HS-27A (cell line): ENCODE measurements at places on chromosomes 2 and 18.

DNA sequence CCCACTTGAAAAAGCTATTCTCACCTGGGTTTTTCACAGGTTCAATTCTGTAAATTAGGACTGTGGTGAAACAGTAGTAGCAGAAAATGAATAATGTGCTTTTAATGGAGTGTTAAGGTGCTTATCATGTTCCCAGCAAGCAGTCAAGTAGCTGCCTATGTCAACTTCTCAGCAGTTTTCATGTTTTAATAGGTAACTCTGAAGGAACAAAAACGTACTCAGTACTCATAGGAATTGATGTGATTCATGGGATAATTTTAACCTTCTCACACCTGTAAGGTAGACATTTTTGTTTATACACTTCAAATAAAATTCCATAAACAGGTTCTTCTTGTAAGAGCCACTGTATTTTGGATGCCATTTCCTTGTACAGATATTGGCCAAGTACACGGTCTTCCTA is 801.6 kb downstream of the MBD2 start:
- DNase-seq, result no peak

DNA sequence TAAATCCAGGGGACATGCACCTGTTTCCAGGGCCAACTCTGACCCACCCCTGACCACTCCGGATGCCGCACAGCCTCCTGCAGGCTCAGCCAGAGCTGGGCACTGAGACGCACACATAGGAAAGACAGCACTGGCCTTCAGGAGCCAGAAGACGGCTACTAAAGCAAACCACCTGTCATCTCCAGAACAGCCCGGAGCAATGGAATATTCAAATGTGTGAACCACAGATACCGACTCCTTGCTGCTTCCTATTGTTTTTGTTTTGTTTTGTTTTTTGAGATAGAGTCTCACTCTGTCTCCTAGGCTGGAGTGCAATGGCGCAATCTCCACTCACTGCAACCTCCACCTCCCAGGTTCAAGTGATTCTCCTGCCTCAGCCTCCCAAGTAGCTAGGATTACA is 94.0 kb downstream of the LAMA1 start:
- DNase-seq, result no peak

GRCh38 chr2:123839326-123839725 is 185.8 kb upstream of the CNTNAP5 start:
- DNase-seq, result no peak

- no peak for DNase-seq
These were observed 129.7 kb upstream of the TNP1 start for GRCh38 chr2:216989340-216990129.

DNA sequence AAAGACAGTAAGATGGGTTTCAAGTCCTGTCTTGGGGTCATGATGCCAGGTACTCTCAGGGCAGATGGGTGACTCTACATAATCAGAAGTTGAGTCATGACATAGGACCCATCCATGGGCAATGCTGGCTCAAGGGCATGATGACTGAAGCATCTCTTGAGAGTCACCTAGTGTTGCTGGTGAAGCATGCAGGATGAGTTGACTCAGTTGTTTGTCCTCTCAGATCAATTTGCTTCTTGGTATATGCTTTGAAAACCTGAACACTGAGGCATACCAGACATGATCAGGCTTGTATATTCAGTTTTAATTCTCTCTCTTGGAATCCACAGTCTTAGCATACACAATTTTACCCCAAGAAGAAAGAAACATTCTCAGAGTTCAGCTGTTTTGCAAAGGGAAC is 658.9 kb upstream of the NXPH2 start:
- no peak for DNase-seq

DNA sequence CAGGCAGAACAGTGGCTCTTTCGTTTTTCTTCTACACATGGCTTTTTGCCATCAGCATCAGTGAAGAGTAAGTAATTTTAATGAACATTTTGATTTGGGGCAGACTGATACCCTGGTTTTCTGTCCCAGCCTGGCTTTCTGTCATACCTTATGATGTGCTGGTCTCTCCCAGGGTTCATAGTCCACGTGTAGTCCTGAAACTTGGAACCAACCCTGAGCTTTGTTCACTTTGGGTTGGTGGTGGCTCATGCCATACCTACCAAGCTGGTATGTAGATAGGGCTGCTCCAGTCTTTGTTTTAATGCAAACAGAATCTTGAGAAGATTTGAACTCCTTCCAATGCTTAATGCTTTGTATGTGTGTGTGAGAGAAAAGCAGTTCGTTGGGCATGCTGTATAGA is 4.9 kb downstream of the COPS7B start:
- no peak for DNase-seq

- DNase-seq, result no peak
These were observed 90.4 kb downstream of the TPO start for GRCh38 chr2:1503471-1504310.

DNA sequence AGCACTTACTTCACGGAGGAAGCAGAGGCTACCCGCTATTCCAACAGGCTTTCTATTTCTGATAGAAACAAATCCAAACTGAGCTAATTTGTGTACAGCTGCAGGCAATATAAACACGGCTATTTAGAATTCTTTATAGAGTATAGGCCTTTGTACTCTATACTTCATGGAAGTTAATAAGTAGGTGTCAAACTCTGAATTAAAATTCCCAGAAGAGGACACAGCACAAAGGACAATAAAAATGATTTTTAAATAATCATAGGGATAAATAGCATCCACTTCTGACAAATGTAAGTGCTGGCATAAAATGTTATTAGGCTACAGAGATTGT is 261.5 kb downstream of the AFF3 start:
- DNase-seq, result no peak

- DNase-seq, result no peak
These were observed 165.1 kb downstream of the TMEM163 start for GRCh38 chr2:134553657-134554056.

DNA sequence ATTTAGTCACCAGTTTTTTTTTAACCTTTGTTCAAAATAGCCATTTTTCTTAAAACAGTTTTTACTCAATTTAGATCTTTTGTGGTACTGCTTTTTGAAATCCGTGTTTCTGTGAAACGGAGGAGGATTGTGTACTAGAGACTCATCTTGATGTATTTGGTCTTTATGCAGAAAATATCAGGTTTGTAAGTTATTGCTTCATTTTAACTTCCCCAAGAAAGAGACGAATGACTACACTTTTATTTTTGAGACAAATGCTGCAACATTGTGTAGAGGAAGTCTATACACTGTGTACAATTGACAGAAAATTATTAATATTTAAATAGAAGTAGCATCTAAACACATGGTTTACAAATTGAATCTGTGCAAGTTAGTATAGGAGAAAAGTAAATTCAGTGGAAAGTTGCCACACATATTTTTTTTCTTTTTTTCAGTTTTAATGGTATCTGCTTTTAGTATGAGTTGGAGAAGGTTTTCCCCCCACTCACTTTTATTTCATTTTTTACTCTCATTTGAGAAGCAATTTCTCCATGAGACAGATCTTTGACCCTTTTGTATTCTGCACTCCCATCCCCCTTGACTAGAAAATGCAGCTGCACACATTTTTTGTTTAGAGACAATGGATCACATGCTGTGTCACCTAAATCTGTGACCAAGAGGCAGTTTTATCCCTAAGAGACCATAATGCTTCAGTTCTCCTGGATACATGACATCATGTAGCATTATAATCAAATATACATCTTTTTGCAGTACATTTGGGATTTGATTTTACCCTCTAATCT is 200.8 kb upstream of the STON1 start:
- DNase-seq, result no peak

- DNase-seq, result no peak
These were observed 269.7 kb upstream of the THSD7B start for GRCh38 chr2:136495636-136496035.

DNA sequence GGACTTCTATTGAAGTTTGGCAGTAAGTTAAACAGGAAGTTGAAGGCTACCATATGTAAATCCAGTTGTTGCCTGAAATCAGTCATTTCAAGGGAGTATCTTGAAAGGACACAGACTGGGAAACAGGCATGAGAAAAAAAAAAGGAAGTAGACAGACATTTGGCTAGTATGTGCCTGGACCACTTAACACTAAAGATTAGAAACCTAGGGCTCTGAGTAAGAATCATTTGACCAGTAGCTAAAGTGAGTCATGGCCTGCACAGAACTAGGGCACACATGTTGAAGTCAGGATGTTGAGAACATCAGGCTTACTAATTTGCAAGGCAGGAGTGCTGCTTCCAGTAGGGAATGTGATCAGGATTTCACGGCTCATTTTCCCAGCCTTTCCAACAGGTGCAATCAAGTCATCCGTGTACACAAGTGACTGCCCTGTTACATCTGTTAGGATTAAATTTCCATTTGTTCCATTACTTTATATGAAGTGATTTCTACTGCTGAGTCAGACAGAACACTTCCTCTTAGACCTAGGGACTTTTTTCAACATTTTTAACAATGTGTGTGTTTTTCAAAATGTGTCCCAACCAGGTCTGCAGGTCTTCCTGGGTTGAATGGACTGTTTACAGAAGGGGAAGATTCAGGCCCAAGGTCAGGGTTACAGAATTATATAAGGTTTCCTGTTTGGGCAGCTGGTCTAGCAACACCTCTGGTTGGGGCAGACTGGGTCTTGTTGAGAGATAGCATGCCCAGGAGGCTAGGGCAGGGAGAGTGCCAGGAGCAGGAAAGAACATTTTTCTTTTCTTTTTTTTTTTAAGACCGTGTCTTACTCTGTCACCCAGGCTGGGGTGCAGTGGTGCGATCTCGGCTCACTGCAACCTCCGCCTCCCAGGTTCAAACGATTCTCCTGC is 145.6 kb downstream of the TGIF1 start:
- peak; percentile 79 for DNase-seq

DNA sequence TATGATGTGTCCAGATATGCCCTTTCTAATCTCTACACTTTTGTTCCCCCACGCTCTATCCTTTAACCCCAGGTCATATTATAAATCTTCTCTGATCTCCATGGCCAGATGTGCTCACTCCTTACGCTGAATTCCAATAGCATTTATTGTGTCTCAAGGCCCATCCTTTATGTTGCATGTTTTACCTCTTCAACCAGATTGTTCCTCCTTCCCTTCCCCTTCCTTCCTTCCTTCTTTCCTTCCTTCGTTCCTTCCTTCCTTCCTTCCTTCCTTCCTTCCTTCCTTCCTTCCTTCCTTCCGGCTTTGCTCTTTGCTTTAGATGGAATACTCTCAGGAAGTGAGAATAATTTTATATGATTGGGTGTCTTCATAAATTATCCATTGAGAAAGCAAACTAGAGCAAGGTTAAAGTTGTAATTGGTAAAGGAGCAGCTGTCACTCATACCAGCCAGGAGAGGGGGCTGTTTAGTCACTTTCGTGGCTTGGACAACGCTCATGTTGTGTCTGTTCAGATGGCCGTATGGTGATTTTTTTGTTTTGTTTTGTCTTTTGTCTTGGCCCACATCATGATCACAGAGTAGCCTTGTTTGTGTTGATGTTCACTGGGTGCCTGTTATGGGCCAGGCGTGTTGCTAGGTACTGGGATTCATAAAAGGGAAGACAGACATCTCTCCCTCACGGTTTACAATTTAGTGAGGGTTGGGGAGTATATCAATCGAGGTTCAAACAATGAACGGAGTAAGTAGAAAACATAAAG is 68.0 kb downstream of the DAW1 start:
- DNase-seq, result no peak

- no peak for DNase-seq
These were observed 4.6 kb downstream of the IL37 start for GRCh38 chr2:112915300-112916144.

GRCh38 chr2:230318190-230319121 is 8.5 kb upstream of the SP140L start:
- no peak for DNase-seq

- DNase-seq, result no peak
These were observed 40.0 kb downstream of the ASXL2 start for GRCh38 chr2:25838152-25838756.

- no peak for DNase-seq
These were observed 25.7 kb upstream of the NCL start for GRCh38 chr2:231489990-231490389.

DNA sequence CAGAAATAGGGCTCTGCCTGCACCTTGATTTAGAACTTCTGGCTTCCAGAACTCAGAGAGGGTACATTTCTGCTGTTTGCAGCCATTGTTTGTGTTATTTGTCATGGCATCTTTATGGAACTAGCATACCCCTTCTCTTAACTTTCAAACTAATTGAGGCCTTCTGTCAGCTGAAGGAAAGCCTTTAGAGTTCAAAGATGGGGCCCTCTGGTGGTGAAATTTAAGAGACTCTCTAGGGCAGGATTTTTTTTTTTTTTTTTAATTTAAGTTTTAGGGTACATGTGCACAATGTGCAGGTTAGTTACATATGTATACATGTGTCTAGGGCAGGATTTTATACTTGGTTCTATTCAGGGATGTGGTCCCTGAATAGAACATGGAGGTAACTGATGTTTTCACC is 260.6 kb upstream of the LINC00305 start:
- no peak for DNase-seq

GRCh38 chr2:74555610-74556103 is 1.1 kb downstream of the DOK1 start:
- no peak for DNase-seq

DNA sequence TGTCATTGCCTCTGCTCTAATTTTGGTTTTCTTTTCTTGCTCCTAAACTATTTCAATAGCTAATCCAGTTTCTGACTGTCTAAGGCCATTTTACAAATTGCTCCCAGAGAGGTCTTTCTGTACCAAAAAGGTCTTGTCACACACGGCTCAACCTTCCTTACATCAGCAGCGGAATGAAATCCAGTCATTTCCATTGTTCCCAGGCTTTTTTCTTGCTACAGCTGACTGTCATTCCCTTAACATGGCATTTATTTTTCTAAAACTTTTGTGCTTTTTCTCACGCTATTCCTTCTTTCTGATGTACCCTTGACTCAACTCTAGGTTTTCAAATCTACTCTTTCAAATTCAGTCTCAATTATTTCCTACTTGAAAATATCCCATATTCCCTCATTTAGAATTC is 24.3 kb downstream of the FAM171B start:
- no peak for DNase-seq

- DNase-seq, result no peak
These were observed 41.4 kb downstream of the CHST9 start for GRCh38 chr18:27143580-27144287.

- DNase-seq, result no peak
These were observed 18.7 kb upstream of the LCLAT1 start for GRCh38 chr2:30428348-30428662.

DNA sequence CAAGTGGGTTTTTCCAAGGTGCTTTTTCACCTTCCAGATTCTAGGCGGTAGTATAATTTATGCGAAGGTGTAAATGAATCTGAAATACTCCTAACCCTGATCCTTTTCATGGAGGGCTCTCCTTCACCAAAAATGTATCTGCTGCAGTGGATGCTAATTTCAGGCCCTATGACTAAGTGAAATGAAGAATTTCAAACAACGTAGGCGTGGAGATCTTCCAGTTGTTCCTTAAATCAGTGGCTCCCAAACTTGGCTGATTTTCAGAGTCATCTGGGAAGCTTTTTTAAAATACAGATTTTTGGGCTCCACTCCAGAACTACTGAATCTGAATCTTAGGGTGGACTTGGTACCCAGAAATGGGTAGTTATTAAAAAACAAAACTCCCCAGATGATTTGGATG is 5.5 kb downstream of the GCKR start:
- no peak for DNase-seq

GRCh38 chr2:191358325-191359025 is 113.3 kb downstream of the MYO1B start:
- DNase-seq, result no peak

DNA sequence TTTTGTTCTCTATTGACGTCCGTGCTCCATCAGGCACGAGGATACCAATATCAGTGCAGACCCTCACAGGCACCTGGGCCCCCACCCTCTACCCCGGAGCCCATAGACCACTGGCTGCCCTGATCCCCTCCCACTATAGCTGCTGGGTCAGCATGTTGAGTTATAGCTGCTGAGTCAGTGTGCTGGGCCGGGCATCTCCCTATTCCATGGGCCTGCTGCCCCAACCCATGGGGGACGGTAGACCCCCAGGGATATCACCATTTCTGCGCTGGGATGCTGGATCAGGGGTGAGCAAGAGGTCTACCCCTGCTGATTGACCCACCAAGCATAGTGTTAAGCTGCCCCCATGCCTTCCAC is 100.1 kb upstream of the ST3GAL5 start:
- no peak for DNase-seq
